ENCODE measurements at places on chromosomes 2 and 18.

DNA sequence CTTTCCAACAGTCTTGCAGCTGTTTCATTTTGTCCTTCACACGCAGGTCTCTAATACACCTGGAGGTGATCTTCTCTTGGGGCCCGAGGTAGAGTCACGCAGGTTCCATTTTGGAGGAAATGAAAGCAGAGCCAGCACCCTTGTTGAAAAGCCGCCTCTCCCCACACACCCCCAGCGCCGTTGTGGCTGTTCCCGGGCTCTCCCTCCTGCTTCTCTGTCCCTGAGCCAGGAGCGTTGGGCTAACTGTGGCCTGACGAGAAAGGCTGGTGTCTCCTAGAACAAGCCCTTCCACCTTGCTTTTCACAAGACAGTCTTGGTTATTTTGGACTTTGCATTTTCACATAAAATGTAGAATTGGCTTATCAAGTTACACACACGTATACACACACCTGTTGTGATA lies 16.3 kb downstream of the SNED1 start:
- no peak for DNase-seq

GRCh38 chr2:61784643-61785042 lies 69.2 kb downstream of the FAM161A start:
- DNase-seq: no peak

GRCh38 chr2:61018318-61018755 lies 282 bp upstream of the PUS10 start:
- no peak for DNase-seq

- no peak for DNase-seq
These were observed 150.8 kb downstream of the INHBB start for GRCh38 chr2:120496759-120497158.

DNA sequence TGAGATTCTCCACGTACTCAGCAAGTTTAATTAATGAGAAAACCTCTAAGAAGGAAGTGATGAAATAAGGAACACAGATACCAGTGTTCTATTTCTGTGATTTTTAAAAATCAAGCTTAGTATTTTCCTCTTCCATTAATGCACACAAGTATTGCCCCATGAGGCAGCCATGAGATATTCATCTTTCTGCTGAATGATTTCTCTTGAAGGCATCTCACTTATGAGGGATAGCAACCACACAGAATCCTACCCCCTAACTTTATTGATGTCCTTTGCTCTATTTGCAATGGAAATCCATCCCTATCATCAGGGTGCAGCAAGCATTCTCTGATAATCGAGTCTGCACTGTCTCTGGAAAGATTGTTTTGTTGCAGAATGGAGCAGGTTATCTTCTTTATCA lies 244.1 kb upstream of the NRP2 start:
- DNase-seq: no peak

DNA sequence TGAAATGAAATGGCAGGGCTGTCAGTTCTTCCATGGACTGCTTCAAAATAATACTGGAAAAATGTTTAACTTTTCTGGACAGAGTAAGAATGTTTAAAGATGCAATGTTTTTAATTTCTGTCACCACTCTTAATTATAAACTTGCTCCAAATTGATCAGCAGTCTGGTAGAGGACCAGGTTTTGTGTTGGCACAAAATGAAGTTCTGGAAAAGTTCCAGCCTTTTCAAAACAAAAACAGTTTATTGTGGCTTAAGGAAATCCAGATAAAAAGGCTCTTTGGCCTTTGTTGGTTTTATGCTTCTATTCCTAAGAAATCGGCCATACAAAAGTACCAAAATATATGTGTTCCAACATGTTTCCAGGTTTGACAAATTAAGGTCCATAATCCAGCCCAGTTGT lies 48.8 kb downstream of the PTRHD1 start:
- no peak for DNase-seq

Data from hematopoietic multipotent progenitor cell (in vitro differentiated cells).